ENCODE measurements at places on chromosomes 2 and 18.

- no peak for DNase-seq
Measured at GRCh38 chr18:79935098-79935480, 16.4 kb downstream of the SLC66A2 start.

- DNase-seq, result no peak
Measured at GRCh38 chr18:4333043-4333442, 122.1 kb downstream of the DLGAP1 start.

DNA sequence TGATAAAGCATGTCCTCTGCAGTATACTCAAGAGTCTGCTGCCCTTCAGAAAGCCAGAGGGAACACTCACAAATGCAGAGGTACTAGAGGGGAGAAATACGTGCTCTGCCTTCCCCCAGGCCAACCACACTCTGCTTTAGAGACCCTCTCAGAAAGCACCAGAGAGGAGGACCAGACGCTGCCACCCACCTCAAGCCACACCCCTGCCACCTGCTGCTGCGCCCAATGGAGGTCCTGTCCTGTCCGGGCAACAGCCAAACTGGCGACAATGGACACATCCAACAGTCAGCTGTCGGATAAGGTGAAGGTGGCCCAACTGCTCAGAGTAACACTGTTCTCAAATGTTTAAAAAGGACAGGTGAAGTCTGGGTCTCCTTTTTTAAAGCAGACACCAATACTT lies 44.6 kb downstream of the FAM168B start:
- no peak for DNase-seq

DNA sequence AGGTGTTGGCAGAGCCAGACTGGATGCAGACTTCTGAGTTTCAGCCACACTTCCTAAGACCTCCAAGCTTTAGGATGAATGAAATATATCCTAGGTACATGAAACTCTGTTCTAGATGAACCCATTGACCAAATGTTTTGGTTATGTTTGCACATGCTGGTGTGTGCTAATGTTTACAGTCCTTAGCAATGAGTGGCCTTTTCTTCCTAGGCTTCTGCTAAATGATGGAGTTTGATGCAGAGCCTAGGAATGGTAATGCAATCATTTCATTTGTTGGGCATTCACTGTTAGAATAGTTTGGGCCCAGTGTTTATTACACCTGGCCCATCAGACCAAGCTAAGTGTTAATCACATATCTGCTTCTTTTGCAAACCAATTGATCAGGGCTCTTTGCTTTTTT lies 464.7 kb downstream of the MEIS1 start:
- DNase-seq, result no peak
